Retinal pigment epithelial cell (primary cell): ENCODE measurements at places on chromosomes 11 and 22.

DNA sequence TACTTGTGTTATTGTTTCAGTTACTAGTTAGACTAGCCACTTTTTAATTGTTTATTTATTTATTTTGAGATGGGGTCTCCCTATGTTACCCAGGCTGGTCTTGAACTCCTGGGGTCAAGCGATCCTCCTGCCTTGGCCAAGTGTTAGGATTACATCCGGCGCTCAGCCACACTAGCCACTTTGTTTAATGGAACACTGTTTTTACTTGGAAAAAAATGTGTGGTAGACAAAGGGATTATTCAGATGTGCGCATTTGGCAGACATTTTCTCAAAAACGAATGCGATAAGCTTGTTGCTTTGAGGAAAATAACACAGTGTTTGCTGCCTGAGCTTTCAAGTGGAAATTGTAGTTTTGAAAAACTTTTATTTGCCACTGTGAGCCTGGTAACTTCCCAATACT is 51.0 kb downstream of the CTNND1 start:
- DNase-seq = no peak

- no peak for DNase-seq
These were observed 174.1 kb downstream of the TTC28 start for GRCh38 chr22:28505416-28506149.

- DNase-seq = no peak
These were observed 13.1 kb downstream of the PLCB3 start for GRCh38 chr11:64264371-64264852.

DNA sequence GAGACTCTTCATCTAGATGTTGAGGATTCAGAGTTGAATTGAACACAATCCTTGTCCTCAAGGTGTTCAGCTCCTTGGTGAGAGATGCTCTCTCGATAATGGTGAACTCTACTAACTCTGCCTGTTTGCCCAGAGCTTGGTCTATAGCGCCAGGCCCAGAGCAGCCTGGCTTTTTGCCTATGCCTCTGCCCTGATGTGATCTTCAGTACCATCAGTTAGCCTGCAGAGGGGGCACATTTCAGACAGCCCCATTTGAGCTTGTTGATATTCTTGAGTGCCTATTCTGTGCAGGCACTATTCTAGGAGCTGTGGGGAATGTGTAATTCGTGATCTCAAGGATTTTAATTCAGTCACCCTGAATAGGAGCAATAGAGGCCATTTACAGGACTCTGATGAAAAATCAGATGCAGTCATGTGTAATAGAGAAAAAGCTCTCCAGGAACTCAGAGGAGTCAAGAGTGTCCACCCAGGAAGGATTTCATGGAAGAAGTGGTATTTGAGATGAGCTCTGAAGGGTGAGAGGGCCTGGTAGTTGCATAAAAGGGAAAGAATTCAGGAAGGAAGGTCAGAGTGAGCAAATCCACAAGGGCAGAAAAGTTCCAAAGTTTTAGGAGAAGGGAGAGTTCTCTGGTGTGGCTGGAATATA is 19.3 kb downstream of the GTPBP1 start:
- no peak for DNase-seq

DNA sequence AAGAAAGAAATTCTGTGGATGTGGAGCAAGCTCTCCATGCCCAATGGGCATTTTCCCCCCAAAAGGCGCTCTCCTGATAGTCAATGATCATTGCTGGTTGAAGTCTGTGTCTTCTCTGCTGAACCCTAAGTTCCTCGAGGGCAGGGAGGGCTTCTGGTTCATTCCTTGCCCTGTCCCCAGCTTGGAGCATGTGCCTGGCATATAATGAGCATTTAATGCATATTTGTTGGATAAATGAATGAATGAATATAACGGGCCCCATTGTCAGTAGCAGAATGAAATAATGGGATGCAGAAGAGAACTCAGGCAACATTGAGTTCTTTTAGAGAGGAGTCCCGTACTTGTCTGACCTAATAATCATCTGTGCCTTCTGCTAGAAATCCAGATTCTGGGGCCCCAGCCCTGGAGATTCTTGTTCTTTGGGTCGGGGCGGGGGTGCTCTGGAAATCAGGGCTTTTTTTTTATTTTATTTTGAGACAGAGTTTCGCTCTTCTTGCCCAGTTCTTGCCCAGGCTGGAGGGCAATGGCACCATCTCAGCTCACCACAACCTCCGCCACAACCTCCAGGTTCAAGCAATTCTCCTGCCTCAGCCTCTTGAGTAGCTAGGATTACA is 64.4 kb downstream of the CD82 start:
- DNase-seq = no peak

GRCh38 chr22:39368461-39368911 is 18.7 kb downstream of the SYNGR1 start:
- no peak for DNase-seq

- no peak for DNase-seq
These were observed 48.7 kb downstream of the FDX1 start for GRCh38 chr11:110478410-110478809.

DNA sequence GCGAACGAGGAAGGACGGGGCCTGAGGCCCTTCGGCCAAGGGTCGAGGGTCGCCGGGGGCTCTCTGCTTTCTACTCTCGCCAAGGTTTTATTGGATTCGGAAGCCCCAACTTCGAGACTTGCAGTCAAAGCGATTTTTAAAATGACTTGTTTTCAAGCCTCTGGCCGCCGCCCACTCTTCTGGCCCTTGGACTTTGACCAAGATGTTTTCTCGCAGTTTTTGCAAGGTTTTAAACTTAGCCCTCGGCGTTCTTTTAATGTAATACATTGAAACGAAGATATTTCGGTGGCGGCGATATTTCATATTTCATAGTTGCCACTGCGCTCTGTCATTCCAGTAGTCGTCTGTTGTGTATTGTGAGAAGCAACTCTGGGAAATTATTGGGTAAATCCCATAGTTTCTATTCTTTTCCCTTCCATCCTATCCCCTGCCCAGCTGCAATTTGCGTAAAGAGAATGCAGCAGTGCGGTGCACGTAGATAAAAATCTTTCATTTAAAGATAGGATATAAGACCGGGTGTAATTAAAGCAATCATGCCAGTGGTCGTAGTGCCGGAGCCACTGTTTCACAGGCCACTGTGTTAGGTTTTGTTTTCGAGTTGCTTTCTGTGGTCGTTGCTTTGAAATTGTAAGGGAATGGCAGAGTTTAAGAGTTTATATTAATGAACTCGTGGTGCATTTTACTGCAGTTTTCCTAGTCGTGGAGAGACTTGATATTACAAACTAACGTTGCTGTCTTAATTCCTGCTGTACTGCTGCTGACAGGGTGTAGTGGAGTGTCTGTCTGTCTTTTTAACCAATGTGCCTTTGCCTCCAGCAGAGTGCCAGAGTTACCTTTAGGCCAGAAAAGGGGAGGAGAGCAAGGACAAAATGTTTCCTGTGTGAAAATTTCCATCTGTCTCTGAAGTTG is 702 bp downstream of the BIRC2 start:
- no peak for DNase-seq

- no peak for DNase-seq
These were observed 31.0 kb downstream of the CCDC34 start for GRCh38 chr11:27331981-27332380.

DNA sequence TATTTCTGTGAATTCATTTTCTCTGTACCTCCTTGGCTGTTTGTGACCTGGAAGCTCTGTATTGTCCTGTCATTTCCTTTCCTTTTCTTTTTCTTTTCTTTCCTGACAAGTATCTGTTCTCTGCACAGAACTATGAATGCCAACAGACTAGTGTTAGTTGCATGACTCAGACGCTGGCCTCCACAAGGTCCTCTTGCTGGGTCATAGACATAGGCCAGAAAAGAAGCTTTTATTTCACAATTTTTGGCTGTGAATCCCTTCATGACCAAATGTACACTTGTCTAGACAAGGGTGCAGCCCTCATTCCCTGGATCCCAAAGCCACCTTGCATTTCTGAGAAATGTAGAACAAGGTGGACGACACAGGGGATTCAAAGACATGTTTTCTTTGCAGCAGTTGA is 104.1 kb upstream of the MTNR1B start:
- DNase-seq = no peak

DNA sequence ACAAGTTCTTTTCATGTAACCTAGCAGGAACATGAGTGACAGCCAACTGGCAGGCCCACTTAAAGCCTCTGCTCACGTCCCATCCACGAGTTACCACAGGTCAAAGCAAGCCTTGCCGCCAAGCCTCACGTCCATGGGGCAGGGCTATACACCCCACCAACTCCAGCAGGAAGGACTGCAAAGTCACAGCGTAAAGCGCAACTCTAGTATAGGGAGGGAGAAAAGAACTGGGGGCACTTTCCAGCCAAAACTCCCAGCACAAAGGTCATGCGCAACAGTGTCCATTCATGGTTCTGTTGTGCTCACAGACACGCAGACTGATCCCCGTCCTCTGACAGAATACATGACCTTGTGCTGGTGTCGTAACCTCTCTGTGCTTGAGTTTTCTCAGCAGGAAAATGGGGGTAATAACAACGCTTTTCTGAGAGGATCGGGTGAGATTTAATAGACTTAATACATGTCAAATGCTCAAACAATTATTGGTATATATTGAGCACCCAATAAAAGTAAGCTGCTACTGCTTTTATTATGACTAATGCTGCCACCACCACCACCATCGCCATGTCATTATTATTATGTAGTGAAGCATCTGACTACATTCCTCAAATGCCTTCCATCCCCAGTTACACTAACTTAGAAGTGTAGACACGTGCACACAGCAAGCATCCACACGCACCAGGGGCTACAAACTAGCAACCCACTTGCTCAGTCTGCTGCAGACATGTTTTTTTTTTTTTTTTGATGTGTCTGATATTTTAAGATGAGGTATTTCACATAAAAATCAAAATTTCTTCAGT is 104.4 kb upstream of the PARVA start:
- DNase-seq = peak; percentile 54

DNA sequence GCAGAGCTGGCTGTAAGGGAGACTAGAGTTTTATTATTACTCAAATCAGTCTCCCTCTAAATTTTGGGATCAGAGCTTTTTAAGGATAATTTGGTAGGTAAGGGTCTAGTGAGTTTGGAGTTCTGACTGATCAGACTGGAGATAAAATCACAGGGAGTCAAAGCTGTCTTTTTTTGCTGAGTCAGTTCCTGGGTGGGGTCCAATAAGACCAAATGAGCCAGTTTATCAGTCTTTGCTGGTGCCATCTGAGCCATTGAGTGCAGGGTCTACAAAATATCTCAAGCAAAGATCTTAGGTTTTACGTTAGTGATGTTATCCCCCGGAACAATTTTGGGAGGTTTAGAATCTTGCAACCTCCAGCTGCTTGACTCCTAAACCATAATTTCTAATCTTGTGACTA is 935.1 kb upstream of the RAG2 start:
- no peak for DNase-seq

GRCh38 chr22:25126510-25126909 is 73.1 kb upstream of the CRYBB3 start:
- DNase-seq = no peak

GRCh38 chr11:135043434-135043833 is 631.4 kb upstream of the B3GAT1 start:
- no peak for DNase-seq

DNA sequence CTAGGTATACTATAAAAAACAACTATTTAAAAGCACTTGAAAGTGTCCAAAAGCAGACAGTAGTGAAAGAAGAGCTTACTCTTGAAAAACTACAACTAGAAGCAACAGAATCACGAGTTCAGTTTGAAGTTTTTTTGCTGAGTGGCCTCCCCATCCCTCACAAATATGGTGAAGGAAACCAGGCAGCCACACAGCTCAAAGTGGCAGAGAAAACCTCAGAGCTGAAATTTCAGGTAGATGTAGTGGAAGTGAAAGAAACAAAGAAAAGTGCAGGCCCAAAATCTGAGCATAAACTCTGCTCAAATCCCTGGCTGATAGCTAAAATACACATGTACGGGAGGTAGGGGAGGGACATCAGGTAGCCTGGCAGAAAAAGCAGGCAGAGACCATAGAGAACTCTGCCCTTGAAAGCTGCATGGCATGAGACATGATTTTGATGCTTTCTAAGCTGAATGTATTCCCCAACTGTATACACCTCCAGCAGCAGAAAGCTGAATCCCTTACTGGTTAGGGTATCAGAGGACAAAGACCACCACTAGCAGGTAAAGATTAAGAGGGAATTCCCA is 12.1 kb downstream of the BTBD10 start:
- DNase-seq = no peak

DNA sequence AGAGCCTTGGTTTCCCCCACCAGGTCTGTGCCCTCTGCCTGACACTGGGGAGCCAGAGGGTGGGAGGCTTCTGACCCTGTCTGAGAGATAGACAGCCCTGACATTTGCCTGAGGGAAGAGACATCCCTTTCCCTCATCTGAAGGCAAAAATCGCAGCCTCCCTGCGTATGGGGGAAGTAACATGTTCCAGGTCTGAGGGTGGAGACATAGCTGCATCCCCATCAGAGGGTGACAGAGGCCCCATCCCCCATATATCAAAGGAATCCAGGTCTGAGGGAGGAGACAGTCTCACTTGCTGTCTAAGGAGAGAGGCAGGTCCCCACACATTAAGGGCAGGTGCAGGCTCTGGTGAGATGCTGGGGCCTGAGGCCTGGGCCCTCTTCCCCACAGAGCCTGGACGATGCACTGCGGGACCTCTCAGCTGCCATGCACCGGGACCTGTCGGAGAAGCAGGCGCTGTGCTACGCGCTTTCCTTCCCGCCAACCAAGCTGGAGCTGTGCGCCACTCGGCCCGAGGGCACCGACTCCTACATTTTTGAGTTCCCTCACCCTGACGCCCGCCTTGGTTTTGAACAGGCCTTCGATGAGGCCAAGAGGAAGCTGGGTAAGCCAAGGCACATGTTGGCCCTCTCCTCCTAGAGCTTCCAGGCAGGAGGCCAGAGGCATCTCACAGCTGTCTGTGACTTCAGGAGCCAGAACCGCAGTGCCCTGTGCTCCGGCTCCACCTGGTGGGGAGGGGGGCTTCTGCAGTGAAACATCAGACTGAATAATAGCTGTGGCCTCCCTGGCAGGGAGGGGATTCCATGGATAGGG is 16.1 kb upstream of the RELT start:
- no peak for DNase-seq

DNA sequence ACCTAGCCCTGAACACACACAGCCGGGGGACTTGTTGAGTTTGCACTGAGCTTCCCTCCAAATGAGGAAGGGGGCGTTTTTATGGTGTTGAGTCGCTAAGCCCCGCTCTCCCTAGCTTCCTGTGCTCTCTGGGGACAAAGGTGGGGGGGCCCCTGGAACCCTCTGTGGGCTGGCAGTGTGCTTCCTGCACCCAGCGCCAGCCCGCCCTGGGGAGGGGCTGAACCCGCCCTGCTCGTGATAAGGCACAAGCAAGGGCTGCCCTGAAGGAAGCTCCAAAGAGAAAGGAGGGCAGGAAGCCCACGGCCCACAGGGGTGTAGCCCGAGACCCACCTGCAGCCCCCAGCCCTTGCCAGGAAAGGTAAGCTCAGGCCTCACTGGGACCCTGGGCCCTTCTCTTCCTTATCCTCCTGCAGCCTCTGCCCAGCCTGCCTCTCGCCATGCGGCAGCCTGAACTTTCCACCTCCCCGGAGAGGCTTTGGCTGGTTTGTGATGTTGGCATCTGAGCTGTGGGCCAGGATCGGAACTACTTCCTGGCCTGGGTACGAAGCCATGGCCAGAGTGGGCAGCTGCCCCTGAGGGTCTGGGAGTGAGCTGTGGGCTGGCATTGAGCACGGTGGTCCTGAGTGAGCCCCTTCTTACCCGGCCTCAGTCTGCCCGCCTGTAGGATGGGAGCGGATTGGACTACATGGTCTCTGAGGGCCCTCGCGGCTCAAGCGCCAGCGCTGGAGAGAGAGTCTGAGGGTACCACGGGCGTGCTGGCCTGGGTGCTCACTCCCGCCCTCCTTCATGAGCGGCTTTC is at the start of gene FERMT3:
Gene FERMT3 (plus strand): TSS at position 265 of the 799 bp plus-strand sequence. CDS start 644 bp downstream, outside the sequence.
- DNase-seq = no peak
